Thoracic aorta (tissue), 2 donors: ENCODE measurements at places on chromosomes 5 and 9. TPM values are rescaled to one million over a fixed set of nuclear protein-coding genes. Genes with fewer than 3 reads are reported as not detected.

GRCh38 chr9:96867079-96867804 is 12.9 kb upstream of the ZNF782 start:
- DNase-seq = no peak
- no peak overlapping the region for H3K4me3 ChIP-seq
- no peak overlapping the region for H3K27ac ChIP-seq
- no peaks in the 10 kb centered on the region for H3K27me3 ChIP-seq
- H3K4me1 ChIP-seq = no peaks in the 10 kb centered on the region

- H3K4me1 ChIP-seq = no peaks in the 10 kb centered on the region
- no peak for DNase-seq
- H3K4me3 ChIP-seq = no peak overlapping the region
- H3K27ac ChIP-seq = no peak overlapping the region
- no peaks in the 10 kb centered on the region for H3K27me3 ChIP-seq
- H3K36me3 ChIP-seq = no peaks in the 10 kb centered on the region
Measured at GRCh38 chr5:127785098-127785927, 82.1 kb downstream of the CCDC192 start.

DNA sequence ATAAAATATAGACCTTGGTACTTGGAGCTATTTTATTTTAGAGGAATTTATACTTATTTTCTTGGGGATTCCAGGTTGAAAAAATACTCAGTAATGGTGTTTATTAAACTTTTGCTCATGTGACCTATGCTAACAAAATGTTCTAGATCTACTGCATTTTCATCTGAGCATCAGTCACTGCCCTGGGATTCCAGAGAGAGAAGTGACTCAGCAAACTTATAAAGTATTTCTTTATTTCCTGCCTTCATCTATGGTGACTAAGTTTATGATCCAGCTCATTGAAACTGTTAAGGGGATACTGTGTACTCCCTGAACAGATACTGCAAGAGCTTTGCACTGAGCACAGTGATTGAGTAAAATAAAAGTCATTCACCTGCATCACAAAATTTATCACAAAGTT is 298.5 kb upstream of the CDH18 start:
- no peak for DNase-seq
- H3K4me1 ChIP-seq = no peaks in the 10 kb centered on the region
- H3K36me3 ChIP-seq = no peaks in the 10 kb centered on the region

- H3K4me3 ChIP-seq = peak overlapping the region; percentile 93
- H3K36me3 ChIP-seq = no peaks in the 10 kb centered on the region
- peaks cover 21% of the 10 kb centered on the region for H3K4me1 ChIP-seq
Measured at GRCh38 chr9:71767163-71767775, 1.0 kb downstream of the CEMIP2 start.

KCNN2 gene
- total RNA-seq = not detected

IL7R gene
- 12.7 TPM for total RNA-seq
